ENCODE measurements at places on chromosomes 4 and X.

DNA sequence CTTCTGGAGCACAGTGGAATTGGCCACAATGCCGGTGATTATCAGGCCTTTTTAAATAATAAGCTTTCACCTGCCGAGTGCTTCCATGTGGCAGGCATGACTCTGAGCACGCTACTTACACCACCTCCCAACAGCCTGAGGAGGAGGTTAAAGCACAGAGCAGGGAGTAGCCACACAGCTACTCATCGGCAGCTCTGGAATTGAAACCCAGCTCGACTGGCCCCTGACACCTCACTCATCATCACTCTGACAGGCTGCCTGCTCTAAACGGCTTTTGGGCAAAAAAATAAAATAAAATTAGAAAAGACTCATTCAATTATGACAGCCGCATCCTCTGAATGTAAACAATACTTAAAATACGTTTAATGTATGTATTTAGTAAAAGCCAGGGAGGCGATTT is 326.4 kb upstream of the NOCT start:
- DNase-seq: no peak

DNA sequence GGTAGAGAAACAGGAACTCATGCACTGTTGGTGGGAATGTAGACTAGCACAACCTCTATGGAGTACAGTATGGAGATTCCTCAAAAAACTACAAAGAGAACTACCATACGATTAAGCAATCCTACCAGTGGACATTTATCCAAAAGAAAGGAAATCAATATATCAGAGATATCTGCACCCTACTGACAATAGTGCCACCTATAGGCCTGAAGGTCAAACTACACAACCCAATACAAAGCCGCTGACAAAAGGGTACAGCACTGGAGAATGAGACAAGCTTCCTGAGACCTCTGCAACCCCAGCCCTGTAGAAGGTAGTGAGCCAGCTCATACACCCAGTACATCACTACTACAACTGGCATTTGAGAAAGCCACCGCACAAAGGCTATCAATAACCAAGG is 67.1 kb downstream of the CBR4 start:
- DNase-seq: no peak

- DNase-seq: no peak
Observed at GRCh38 chrX:9355739-9356138, 109.1 kb upstream of the TBL1X start.

GRCh38 chr4:57401586-57401985 is 291.4 kb upstream of the IGFBP7 start:
- DNase-seq: no peak

DNA sequence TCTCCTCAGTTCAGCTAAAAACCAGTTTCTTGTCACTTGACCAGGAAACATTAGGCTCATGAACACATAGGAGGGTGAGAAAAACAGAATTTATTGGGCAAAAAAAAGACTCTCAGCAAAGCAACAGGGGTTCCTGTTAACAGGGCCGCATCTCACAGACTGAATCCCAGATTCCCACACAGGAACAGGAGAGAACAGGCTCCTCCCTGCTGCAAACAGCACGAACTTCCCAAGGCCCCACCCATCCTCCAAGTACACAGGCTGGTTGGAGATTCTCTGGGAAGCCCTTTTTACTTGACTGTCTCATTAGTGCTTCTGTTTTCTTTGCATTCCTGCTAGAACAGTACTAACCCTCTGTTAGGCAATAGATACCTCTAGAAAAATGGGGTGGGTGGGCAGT is 52.4 kb upstream of the IL21 start:
- DNase-seq: no peak

DNA sequence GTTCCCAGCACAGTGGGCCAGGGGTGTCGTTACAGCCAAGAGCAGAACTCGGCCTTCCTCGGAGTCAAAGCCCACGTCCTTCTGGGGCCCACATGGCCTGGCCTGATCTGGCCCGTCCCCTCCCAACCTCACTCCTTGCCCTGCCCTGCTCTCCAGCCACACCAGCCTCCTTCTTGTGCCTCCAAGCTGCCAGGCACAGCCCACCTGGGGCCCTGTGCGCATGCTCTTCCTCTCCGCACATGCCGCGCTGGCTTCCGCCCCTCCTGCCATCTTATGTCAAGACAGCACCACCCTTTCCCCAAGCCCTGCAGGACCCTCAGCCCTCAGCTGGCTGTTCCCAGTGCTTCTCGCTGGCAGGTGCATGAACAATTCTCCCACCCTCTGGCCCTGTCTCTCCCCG is 6.8 kb downstream of the HAUS7 start:
- no peak for DNase-seq
